Kidney tubule cell (primary cell): ENCODE measurements at places on chromosomes 3 and 15.

DNA sequence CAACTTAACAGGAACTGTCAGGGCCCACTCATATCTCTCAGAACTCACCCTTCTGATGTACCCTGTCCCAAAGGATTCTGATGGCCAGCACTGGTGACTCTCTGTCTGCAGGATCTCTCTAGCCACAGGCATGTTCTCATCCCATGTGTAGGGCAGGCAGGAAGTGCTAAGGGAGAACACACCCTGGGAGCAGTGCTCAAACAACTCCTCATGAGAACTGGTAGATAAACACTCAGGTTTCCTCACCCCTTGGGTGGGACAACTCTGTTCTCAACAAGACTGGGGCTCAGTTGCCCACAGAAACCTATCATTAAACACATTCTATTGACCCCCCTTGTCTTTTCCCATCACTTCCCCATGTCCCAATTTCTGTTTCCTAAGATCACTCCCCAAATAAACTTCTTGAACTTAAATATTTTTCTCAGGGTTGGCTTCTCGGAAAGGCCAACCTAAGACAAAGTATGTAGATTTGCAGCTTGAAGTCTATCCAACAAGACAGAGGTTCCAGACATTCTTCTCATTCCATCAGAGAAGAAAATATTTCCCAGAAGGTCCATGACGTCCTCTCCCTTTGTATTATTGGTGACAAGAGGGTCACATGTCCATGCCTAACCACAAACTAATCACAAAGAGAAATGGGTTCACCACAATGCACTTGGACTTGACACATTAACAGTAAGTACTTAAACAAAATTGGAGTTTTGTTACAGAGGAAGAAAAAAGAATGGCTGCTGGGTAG, 276.6 kb upstream of the GADL1 start:
- peak; percentile 90 for DNase-seq

DNA sequence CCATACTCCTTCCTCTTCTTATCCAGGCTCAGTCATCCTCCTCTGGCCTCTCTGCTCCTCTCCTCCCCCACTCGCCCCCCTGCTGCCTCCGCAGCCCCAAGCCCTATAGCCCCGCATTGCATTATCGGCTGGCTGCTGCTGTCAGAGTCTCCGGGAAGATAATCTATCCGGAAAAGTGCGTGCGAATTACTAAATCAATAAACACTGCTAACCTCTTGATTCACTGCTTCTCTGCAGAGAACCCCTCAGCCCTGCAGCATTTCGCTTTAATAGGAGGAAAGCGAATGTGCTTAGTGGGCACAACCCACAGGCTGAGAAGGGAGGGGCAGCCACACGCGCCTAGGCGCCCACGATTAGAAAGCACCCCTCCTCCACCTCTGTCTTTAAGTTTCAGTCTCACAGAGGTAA, 167.6 kb downstream of the ABHD5 start:
- no peak for DNase-seq

DNA sequence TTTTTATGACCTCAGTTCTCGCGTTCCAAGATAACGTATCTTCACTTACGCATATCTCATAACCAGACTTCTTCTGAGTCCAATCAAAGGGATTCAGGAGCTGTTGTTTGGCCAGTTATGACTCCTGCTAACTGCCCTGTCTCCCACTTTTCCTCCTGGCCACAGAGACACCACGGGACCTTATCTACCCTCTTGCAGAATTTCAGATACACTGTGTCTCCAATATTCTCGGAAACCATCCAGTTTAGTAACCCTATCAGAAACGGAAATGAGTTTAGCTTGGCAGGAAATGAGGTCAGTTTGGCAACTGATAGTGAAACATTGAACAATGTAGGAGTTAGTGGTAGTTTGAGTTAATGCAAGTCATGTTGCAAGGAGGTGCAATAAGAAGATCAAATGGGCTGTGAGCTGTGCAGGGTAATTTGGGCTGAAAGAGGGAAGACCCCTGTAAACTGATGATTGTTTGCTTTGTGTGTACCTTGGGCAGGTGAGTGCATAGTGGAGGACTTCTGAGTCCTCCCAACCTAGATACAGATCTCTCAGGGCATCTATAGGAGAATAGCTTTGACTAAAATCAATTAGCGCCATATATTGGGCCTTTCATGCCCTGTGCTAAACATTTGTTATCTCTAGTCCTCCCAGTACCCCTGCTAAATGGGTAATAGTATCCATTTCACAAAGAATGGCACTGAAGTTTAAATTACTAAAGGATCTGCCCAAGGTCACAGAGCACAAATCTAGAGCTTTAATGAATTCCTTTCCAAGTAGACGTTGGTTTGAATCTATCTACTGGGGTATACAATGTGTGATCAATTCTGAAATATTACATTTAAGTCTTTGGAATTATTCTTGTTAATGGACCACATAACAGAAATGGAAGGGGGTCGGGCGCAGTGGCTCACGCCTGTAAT, 41.3 kb upstream of the PIK3CB start:
- DNase-seq: no peak

- DNase-seq: no peak
These were observed 271.3 kb upstream of the RGMA start for GRCh38 chr15:93360318-93360717.

- no peak for DNase-seq
These were observed 246.0 kb upstream of the CBLB start for GRCh38 chr3:106114848-106115247.

GRCh38 chr15:41567862-41568261, 8.8 kb downstream of the TYRO3 start:
- no peak for DNase-seq

DNA sequence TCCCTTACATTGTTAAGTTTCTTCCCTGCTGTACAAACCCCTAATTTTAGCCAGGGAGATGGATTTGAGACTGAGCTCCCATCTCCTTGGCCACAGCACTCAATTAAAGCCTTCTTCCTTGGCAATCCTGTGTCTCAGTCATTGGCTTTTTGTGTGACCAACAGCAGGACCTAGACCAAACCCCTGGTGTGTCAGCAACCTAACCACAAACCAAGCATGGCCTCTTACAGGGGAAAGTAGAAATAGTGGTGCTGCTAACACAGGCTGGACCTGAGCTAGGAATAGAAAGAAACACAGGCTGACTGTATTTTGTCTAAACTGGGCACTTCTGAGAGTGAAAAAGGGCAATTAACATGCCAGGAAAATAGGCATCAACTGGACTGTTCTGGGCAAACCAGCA, 37.9 kb downstream of the PPCDC start:
- peak; percentile 63 for DNase-seq

GRCh38 chr15:25186906-25187645, 232.3 kb downstream of the SNRPN start:
- DNase-seq: no peak

DNA sequence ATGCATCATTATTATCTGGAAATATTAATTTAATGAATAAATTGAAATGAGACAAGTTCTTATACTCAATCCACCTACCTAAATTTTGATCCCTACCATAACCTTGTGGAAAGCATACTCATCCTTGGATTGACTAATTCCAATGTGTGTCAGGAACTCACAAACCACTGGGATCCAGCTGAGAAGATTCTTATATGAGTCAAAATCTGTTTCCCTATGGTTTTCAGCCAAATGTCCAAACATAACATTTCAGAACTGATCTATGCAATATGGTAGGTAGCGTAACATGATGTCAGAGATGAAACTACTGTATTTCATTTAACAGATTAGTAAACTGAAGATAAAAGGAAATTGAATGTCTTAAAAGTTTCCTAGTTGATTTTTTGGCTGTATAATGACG, 250.0 kb downstream of the PLOD2 start:
- DNase-seq: no peak

- DNase-seq: no peak
These were observed 77.4 kb downstream of the STAC start for GRCh38 chr3:36457667-36458066.

DNA sequence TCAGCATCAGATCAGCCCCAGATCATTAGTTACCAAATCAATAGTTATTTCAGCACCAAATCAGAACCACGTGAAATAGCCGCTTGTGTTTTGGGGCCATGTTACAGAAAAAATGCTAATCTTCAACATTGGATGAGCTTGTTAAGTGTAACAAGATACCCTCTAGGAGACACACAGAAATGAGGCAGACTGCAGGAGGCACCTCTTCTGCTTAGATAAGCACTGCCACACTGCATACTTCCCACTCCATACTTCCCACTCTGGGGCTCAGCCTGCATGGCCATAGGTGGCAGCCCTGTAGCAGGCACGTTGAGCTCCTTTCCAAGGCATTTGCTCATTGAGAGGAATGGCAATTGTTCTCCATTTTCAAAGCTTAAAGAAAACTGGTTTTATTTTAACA, 73.3 kb downstream of the CHCHD6 start:
- no peak for DNase-seq

- no peak for DNase-seq
These were observed 130.4 kb downstream of the PCCB start for GRCh38 chr3:136380530-136380929.

GRCh38 chr3:194333981-194334320, 17.2 kb downstream of the CPN2 start:
- DNase-seq: no peak

- no peak for DNase-seq
These were observed 5.5 kb upstream of the TSPAN3 start for GRCh38 chr15:77076323-77076915.

- no peak for DNase-seq
These were observed at the start of gene REC114 for GRCh38 chr15:73442968-73443367. REC114 (plus strand) TSS chr15:73443164; CDS start chr15:73443186, 22 bp downstream.

GRCh38 chr3:20523293-20523692, 337.3 kb upstream of the SGO1 start:
- DNase-seq: no peak

- DNase-seq: no peak
These were observed 15.9 kb downstream of the IGDCC3 start for GRCh38 chr15:65361708-65362459.

DNA sequence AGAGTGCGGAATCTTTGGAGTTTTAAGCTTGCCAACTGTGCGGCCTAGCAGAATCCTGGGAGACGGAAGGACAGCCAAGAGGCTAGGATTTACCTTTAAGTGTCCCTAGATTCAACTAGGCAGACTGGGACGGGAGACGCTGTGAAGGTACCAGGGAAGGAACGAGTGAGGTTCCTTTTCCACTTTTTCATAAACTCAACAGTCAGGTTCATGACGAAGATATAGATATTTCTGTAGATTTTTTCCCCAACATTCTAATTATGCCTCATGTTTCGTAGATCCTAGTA, 564 bp upstream of the GABPB1 start:
- DNase-seq: no peak

GRCh38 chr15:64010719-64011118, 35.6 kb downstream of the DAPK2 start:
- peak; percentile 99 for DNase-seq

- peak; percentile 54 for DNase-seq
These were observed 111.5 kb downstream of the ZNF609 start for GRCh38 chr15:64571857-64572291.

- peak; percentile 32 for DNase-seq
These were observed 262.8 kb upstream of the ST8SIA2 start for GRCh38 chr15:92130906-92131305.

- no peak for DNase-seq
These were observed 89.0 kb downstream of the TMEM212 start for GRCh38 chr3:171932153-171932611.

DNA sequence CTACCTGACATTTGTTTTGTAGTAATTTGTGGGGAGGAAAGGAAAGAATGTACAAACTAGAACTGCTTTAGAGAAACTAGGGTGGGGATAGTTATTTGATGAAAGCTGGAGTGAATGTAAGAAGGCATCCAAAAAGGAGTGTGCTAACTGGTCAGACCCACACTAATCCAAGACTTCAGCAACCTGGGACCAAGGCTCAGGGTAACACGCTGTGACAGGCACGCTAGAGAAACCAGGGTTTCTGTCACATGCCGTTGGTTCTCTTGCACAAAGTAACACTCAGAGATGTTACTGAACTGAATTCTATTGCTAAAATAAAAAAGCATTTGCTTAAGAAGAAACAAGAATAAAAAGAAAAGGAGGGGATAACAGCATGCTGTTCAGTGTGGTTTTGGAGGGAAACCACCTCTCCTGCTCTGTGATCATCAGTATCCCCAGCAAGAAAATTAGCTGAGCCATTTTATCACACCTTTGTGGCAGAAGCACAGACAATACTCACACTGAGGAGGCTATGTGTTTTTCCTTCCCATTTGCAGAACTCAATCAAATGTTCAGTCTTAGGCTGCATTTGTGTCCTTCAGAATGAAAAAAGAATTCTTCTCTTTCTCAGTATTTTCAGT, 2.8 kb upstream of the CCDC80 start:
- DNase-seq: no peak

GRCh38 chr3:64454179-64454578, 228.9 kb upstream of the PRICKLE2 start:
- peak; percentile 54 for DNase-seq

DNA sequence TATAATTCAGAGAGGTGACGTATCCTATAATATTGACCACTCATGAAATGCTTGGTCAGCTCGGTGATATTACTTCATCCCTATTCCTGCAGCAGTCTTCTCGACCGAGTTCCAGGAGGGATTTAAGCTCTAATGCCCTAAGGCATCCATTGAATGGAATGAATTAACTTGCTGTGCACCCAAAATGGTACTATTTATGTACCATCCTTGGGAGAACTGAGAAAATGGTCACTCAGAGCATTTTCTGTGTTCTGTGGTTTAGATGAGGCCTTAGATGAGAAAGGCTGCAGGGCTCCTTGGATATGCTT, 638 bp downstream of the BLOC1S6 start:
- no peak for DNase-seq

- DNase-seq: no peak
These were observed 70.8 kb downstream of the GPR156 start for GRCh38 chr3:120214176-120214575.

DNA sequence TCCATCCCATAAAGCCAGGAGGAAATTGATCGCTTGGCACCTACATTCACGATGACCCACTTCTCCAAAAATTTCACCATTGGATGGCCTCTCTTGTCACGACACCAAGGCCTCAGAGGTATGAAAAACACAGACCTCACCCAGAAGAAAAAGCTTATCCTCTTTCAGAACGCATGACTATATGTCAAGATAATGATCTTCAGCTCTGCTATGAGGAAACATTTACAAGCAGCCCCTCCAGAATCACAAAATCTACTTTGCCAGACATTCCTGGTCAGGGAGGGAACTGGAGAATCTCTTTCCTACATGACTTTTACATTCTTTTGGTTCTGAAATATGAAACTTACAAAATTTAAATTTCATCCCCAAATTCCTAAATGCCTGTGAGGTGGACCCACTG, 122.7 kb downstream of the WNT5A start:
- no peak for DNase-seq

GRCh38 chr3:53473422-53473821, 21.0 kb upstream of the CACNA1D start:
- no peak for DNase-seq

DNA sequence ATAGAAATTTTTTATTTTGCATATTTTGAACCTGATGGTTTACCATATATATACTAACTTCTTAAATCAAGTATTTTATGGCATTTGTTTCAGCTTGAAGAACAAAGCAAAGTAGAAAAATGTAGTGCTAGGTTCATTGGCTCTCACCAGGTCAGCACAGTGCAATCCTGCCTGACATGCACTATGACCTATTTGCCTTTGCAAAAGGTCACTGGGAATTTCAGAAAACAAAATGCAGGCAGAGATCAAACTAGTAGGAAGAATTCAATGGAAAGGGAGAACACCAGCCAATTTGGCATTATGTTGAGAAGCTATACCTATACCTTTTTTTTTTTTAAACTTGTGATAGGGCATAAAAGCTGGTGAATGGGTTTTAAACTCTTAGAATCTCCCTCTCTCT, 329.8 kb upstream of the SGO1 start:
- no peak for DNase-seq
